ENCODE measurements at places on chromosomes 11 and 22.

DNA sequence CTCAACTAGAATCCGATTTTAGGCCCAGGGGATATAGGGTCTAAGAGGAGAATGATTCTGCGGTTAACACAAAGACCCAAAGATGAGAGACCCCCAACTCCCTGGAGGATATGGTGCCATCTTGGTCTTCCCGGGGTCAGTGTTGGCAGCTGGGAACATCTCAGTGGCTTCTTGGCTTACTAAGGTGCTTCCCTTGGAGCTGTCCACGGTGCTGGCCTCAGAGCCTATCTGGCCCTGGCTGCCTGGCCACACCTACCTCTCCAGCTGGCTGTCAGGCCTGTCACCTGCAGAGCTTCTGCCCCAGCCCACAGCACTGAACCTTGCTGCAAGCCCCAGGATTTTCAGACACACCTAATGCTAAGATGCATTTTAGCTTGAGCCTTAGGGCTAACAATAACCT lies 70.7 kb upstream of the THY1 start:
- DNase-seq, result no peak

DNA sequence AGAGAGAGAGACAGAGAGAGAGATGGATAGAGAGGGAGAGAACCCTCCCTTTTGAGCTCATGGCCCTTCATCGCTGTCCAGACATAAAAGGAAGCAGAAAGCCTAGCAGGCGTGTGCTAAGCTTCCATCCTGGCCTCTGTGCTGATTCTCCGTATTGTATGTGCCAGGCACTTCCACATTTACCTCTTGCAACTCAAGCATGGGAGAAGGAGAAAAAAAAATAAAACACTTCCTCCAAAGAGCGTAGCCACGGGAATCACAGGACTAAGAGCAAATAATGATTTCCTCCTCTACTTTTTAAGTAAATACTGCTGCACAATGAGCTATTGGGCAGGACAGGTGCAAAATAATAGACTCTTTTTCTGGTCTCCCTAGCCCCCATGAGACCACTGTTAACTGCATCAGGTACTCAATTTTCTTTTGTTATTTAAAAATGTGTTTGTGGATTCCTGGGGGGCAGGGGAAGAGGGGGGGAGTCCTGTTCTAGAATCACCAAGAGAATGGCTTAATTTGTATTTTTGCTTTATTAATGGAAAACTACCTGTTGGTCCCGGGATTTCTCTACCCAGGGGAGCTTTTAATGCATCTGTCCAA lies 154.3 kb downstream of the NXPE2 start:
- DNase-seq, result no peak

DNA sequence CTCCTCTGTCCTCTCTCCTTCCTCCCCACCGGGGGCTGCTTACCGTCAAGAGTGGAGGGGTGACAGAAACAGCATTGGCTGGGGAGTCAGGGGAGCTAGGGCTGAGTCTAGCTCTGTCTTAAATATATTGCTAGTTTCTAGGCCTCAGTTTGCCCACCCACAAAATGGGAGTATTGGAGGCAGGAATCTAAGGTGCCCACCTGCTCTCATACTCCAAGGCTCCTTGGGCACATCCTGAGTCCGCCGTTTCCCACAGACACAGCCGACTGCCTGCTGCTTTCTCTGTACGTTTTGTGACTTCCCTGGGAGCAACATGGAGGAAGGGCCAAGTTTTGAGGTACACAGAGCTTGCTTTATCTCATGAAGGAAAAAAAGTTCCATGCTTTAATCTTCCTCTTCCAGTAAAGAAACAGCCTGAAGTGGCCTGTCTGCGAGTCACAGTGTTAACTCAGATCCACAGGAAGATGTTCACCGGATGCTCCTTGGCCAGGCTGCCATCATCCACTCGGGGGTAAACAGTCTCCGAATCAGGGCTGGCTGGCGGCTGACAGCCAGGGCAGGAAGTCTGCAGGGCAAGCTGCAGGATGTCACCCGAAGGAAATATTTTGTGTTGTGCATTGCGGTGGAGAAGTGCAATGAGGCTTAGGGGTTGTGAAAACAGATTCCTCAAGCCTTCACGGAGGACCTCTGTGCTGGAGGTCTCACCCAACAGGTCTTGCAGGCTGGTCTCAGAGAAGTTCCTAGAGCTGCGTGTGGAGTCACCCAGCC lies 11.0 kb upstream of the CERK start:
- DNase-seq, result peak; percentile 56

DNA sequence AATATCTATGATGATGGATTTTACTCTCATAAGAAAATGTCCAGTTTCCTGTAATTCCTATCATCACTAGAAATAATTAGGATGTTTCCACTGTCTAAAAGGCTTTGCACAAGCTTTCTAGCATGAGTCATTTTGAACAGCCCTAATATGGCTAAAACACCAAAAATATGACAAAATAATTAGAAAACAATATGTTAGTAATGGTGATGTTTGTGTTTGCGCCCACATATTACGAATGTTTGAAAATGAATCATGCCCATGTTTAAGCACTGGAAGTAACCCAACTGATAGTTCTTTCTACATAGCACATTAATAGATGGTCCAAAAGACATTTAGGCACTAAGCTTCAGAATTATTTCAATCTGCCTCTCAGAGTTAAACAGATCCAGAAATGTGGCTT lies 96.0 kb downstream of the TRPC6 start:
- DNase-seq, result no peak

DNA sequence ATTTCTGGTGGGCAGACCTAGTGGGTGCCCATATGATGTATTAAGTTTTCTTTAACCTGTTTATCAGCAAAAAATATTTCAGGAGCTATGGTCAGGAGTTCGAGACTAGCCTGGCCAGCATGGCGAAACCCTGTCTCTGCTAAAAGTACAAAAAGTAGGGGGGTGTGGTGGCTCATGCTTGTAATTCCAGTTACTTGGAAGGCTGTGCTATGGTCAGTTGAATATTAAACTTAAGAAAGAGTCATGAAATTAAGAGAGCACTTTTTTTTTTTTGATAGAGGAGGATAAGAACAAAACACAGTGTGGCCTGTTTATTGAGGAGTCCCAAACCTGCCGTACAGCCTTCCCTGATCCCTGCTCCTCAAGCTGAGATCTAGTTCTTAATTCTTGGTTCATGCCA lies 29.8 kb downstream of the OR6Q1 start:
- DNase-seq, result no peak

- no peak for DNase-seq
Observed at GRCh38 chr22:29317827-29318454, 2.4 kb upstream of the RASL10A start.

DNA sequence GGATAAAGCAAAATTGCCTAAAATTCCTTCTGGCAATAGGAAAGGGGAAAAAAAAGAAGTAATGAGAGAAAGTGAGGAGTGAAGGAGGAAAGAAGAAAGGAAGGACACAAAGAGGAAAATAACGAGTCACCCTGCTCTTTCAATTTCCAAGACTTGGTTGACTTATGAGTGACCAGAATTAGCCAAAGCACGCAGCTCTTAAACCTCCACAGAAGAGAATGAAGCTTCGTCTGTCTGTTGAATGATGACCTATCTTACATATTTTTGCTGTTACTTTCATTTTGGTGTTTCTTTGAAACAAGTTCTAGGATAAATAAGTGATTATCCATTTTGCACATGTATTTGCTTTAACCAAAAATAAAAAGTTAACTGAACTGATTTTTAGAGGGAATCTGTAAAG lies 728 bp downstream of the MMP27 start:
- DNase-seq, result no peak

GRCh38 chr11:15519124-15519791 lies 404.5 kb downstream of the INSC start:
- no peak for DNase-seq

- no peak for DNase-seq
Observed at GRCh38 chr11:73446766-73447165, 70.6 kb downstream of the RELT start.

GRCh38 chr11:10117709-10118351 lies 176.2 kb downstream of the SBF2 start:
- no peak for DNase-seq

GRCh38 chr11:76781046-76781801 lies 1.9 kb upstream of the TSKU start:
- no peak for DNase-seq

GRCh38 chr11:39806652-39807051 lies 1652.8 kb downstream of the LRRC4C start:
- no peak for DNase-seq

GRCh38 chr11:121282886-121283502 lies 9.6 kb upstream of the SC5D start:
- DNase-seq, result no peak

DNA sequence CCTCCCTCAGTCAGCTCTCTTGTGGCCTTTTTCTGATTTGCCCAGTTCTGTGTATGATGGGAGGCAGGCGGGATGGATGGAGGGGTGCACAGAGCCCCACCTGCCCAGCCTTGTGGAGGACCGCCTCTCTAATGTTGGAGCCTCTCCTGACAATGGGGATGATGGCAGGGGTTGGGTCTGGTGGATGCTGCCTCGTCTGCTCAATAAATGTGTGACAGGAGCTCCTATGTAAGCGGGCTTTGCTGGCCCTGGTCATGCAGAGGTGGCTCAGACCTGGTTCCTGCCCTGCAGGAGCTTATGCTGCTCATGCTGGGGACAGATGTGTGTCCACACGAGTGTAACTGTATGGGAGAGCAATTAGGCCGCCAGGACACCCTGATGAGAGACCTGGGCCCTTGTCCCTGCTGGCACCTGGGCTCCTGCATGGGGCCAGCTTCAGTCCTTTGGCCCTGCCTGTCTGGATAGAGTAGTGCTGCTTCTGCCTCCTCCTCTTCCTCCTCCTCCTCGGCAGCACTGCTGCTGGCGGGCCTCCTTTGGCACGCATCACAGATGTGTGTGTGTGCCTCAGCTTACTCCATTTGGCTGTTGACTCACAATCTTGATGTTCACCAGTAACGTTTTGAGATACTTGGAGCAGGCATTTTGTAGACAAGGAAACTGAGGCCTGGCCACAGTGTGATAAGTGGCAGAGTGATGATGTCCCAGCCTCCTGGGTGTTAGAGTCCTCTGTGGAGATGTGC lies 131.0 kb downstream of the TBC1D22A start:
- DNase-seq, result no peak

- DNase-seq, result no peak
Observed at GRCh38 chr11:111137846-111138245, 107.7 kb upstream of the POU2AF2 start.

- no peak for DNase-seq
Observed at GRCh38 chr22:37260901-37261336, 16.9 kb upstream of the RAC2 start.

- DNase-seq, result peak; percentile 76
Observed at GRCh38 chr22:25057013-25057881, 104.7 kb downstream of the KIAA1671 start.

- no peak for DNase-seq
Observed at GRCh38 chr22:37263966-37264887, 18.1 kb upstream of the CYTH4 start.

DNA sequence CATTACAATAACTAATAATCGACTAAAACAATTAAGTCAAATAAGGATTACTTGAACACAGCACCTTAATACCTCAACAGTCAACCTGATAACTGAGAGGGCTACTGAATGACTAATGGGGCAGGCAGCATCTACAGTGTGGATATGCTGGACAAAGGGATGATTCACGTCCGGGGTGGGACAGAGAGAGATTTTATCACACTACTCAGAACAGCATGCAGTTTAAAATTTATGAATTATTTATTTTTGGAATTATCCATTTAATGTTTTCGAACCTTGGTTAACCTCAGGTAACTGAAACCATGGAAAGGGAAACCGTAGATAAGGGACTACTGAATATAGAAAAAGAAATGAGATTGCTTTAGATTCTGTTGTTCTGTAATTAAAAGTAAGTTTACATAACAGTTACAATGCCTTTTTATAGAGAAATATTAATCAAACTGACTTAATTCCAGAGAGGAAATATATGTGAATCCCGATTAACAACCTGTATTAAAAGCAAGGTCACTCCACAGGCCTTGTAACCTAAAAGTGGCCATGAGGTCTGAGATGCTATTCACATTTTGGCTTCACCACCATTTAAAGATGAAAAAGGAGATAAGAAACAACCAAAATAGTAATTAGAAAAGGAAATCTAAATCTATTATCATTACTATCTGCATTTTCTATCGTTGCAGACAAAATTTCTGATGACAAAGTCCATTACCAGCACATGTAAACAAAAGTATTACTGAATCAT lies 119.0 kb upstream of the TP53AIP1 start:
- no peak for DNase-seq

DNA sequence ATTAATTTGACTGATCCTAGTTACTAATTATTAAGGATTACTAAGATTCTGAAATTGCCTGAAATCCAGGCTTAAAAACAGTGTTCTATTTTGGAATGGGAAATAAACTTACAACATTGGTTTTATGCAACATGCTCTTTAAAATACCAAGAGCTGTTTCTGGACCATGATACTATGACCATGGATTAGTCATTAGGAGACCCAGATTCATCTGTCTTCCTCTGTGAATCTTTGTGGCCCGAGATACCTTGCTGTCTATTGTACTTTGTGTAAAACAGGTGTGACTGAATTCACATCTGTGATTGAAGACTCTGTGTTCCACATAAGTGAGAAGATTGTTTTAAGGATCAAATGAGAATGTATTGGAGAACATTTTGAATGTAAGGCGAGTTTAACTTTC lies 98.8 kb downstream of the HSD17B12 start:
- DNase-seq, result no peak

- no peak for DNase-seq
Observed at GRCh38 chr11:124834526-124835180, 30.6 kb upstream of the ROBO3 start.

DNA sequence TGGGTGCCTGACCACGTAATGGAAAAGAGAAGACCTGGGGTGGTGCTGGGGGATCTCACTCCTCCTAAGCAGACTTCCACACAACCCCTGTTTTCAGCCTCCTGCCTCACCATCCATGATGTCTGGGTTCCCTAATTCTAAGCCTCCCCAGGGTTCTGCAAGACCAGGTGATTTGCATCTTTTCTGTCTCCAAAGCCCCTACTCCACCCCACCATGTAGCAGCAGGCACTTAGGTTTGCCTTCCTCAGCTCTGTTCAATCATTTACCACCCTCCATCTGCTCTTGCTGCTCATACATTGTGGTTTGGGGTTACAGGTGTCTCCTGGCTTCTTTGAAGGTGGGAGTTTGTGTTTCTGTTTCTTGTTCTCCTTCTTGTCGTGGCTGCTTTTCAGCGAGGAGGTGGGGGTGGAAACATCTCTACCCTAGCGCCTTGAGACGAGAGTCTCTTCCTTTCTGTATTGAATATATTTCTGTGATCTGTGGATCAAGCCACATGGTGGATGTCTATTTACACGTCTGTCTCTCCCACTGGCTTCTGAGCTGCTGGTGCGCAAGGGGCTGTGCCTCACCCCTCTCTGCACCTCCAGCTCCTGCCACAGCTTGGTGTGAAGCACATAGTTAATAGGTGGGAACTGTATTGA lies 6.6 kb upstream of the SSTR3 start:
- DNase-seq, result no peak
